Activated CD4-positive, alpha-beta T cell treated with anti-CD3 and anti-CD28 coated beads, Interleukin-2, amount 50 U/mL, for 16 hours (primary cell): ENCODE measurements at places on chromosomes 1 and 21.

- no peak for DNase-seq
Observed at GRCh38 chr1:35646043-35646442, 4.7 kb upstream of the PSMB2 start.

DNA sequence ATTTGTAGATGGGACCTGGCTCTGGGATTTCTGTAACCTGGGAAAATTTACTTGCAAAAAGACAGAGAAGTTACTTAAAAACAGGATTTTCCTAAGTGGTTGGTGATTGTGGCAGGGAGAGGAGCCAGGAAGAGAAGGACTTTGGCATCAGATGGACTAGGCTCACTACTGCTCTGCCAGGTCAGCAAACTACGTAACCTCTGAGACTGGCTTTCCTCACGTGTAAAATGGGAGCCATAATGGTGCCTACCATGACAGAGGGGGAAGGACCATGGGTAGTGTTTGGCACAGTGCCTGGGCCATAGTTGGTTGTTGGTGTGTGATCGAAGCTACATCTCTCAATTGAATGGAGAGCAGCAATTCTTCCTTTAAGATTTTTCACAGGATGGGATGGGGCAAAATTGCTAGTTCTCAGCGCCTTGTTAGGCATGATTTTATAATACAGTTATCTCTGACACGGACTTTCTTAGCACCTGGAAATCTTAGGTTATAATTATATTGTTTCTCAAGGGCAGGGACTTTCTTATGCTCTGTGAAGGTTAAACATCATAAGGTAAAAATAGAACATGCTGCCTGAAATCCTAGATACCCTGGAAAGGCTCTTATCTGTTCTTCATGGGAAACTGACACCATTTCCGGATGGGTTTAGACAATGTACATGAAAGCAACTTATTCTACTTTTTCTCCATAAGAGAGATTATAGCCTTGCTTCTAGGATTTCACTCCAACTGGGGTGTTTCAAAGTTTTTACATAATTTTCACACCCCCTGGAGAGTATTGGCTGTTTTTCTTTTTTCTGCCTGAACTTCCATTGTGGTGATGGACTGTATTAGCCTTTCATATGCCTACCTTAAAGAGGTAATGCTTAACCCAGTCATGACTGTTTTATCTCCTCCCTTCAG is 10.9 kb downstream of the ROR1 start:
- no peak for DNase-seq

DNA sequence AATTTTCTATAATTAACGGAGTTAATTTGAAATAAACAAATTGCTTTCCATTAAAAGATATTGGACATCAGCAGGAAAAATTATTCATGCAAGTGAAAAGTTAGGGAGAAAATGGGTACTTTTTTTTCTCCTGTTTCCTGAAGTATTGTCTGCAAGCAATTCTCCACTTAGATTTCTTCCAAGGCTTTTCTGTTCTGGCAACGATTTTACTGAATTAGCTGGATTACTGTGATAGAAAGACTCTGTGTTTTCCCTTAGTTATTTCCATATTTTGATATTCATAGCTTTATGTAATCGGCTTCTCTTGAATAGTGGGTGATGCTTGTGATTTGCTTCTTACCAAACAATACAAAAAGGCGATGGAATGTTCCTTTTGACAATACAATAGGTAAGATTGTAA is 1333.9 kb downstream of the AMY1C start:
- DNase-seq = no peak

GRCh38 chr1:215002471-215002870 is 80.1 kb upstream of the KCNK2 start:
- DNase-seq = no peak

DNA sequence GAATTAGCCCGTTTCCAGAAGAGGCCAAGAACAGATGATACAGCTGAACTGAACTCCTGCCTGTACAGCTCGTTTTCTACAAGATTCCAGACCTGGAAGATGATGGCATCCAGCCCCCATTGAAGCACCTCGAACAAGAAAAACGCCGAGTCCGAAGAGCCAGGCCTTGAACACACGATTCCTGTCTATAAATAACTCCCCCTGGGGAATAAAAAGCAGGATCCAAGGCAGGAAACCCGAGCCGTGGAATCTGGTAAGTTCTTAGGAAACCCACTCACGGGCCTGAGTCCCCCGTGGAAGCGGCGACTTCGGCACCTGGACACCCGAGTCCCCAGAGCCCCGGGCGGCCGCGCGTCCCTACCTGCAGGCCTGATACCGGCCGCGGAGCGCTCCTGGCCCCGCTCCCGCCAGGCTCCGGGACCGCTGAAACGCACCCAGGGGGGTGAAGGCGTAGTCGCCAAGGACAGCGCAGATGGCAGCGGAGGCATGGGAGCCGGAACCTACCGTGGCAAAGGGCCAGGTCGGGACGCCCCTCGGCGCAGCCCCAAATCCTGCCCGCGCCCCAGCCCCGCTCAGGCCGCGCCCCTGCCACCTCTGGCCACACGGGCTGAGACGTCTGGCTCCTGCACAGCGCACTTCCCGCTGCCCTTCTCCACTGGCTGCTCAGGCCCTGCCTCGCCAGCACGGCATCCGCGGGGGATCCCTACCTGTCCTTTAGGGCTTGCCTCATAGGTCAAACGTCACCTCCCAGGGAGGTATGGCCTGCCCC is 14.0 kb upstream of the HLCS start:
- DNase-seq = no peak

DNA sequence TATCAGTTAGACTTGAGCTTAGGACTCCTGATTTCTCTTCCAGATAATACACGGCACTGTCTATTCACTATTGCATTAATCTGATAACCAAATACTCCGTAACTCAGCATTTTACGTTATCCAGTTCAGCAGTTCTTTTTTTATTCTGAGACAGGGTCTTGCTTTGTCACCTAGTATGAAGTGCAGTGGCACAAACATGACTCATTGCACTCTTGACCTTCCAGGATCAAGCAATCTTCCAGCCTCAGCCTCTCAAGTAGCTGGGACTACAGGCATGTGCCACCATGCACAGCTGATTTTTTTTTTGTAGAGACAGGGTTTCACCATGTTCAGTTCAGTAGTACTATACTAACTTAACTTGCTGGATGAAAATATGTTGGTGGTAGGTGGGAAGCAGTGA is 156.4 kb downstream of the PATJ start:
- DNase-seq = no peak

- no peak for DNase-seq
Observed at GRCh38 chr1:220453371-220453770, 74.6 kb upstream of the MARK1 start.

GRCh38 chr1:3687504-3687903 is 35.2 kb downstream of the TP73 start:
- DNase-seq = no peak

- no peak for DNase-seq
Observed at GRCh38 chr21:42578761-42579415, 65.2 kb downstream of the SLC37A1 start.

DNA sequence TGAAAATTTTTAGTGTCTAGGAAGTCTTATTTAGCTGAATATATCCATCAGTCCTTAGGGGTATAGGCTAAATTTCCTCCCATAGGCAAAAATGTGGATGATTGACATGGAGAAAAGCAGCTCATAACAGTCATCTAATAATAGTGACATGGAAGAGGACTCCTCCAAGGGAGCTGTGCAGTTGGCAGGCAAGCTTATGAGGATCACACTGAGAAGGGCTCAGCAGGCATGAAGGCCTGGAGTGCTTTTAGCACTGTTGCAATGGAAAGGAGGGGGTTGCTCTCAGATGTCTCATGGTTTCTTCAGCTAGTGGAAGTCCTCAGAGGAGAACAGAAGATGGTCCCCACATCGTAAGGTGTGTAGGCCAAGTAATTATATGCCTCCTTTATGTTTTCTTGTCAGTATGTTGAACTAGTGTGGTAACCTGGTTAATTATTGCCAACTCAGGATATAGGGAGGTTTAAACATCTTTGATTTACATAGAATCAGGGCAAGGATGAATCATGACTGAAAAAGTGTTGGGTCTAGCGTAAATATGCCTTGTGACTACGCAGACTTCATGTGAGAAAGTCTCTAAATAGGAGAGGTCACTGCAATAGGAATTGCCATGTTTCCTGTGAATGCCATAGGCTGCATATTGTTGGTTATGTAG is 18.9 kb downstream of the VN1R5 start:
- no peak for DNase-seq

DNA sequence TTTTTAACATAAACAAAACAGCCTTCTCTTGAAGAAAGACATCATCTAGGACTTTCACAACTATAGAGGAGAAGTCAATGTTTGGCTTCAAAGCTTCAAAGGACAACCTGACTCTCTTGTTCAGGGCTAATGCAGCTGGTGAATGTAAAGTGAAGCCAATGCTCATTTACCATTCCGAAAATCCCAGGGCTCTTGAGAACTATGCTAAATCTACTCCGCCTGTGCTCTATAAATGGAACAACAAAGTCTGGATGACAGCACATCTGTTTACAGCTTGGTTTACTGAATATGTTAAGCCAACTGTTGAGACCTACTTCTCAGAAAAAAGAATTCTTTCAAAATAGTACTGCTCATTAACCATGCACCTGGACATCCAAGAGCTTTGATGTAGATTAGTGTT is 259.8 kb upstream of the NR5A2 start:
- DNase-seq = no peak

DNA sequence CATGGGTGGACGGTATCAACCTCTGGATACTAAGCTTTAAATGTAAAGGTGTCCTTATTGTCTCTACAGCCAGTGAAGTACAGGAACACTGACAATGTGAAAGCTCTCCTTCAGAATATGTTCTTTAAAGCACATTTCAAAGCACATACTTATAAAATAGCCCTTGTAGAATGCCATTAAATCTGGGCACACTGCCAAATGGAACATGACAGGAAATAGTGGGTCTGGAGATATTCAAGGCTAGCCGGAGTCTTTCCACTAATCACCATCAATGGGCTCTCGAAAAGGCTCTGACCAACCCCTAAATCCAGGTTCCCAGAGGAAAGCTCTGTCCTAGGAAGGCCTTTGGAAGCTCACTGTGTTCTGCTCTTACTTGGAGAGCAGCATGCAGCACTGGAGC is 46.6 kb downstream of the PLD5 start:
- DNase-seq = no peak

DNA sequence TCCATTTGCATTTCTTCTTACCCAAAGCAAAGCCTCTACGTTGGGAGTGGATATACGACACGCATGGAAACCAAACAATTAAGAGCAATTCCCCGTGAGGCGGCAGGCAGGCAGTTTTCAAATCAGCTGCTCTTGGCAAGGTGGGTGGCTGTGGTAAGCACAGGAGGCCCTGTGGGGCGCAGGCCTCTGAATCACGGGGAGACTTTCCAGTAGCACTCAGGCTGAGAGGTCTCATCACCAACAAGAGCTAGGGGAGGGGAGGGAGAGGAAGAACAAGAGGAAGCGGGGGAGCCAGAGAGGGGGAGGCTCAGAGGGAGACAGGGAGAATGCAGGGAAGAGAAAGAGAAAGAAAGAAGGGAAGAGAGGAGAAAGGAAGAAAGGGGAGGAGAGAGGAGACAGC is 56.4 kb downstream of the MT1HL1 start:
- no peak for DNase-seq

DNA sequence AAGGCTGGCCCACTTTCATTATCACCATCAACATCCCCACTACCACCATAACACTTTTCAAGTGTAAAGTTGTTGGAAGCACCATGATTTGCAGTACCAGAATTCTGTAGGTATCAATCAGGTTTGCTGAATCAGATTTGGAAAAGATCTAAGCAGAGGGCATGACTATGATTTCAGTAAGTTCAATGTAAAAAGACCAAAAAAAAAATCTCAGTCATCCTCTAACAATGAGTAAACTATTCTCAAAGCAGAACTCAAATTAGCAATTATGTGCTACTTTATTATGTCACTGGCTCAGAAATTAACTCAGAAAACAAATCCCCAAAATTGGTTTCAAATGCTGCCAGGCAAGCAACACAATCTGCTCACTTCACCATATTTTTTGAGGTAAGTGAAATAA is 187.8 kb upstream of the HP1BP3 start:
- peak; percentile 56 for DNase-seq

- no peak for DNase-seq
Observed at GRCh38 chr1:95007687-95008086, 65.1 kb downstream of the ALG14 start.

DNA sequence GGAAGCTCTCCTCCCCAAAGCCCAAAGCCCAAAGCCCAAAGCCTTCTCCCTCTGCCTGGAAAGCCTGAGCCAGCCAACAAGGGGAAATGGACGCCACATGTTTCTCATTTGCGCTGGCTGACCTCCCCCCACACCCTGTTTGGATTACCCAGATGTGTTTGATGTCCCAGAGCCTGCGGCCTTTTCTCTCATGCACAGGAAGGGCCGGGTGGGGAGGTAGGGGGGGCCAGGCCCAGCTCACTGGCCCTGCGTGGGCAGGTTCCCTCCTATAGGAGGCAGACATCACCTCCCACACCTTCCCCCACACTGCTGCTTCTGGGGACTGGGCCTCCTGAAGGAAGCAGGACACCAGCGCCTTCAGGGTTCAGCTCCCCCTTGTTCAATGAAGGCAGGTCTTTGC is 116.3 kb downstream of the NAV1 start:
- DNase-seq = no peak

- DNase-seq = no peak
Observed at GRCh38 chr1:184649451-184649888, 105.2 kb downstream of the EDEM3 start.
